CD4-positive, alpha-beta T cell treated with Interleukin-4 for 1 hour (primary cell): ENCODE measurements at places on chromosomes 13 and 19.

GRCh38 chr13:50149932-50150331 is 134.7 kb downstream of the KCNRG start:
- DNase-seq: no peak

DNA sequence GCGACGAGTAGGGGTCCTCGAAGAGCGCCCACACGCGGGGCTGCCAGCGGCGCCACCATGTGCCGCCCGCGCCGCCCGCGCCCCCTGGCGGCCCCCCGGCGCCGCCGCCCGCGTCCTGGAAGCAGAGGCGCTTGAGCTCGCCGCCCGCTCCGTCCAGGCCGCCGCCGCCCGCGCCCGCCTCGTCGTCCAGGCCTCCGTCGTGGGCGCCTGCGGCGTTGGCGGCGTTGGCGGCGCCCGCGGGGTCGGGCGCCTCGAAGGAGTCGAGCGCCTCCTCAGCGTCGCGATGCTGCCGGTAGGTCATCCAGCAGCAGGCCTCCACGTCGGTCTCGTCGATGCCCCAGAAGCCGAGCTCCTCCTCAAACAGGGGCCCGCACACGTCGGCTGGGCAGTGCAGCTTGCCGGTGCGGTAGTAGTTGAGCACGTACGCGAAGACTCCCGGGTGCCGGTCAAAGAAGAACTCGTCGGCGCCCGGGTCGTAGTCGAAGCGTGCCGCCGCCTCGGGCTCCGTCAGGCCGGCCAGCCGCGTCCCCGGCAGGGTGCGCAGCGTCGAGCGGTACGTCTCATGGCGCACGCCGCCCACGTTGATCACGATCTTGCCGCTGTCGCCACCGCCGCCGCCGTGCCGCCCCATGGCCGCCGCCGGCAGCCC is 829 bp downstream of the KCNC3 start:
- DNase-seq: no peak

- no peak for DNase-seq
These were observed 40.0 kb downstream of the MYO16 start for GRCh38 chr13:108669381-108669780.

DNA sequence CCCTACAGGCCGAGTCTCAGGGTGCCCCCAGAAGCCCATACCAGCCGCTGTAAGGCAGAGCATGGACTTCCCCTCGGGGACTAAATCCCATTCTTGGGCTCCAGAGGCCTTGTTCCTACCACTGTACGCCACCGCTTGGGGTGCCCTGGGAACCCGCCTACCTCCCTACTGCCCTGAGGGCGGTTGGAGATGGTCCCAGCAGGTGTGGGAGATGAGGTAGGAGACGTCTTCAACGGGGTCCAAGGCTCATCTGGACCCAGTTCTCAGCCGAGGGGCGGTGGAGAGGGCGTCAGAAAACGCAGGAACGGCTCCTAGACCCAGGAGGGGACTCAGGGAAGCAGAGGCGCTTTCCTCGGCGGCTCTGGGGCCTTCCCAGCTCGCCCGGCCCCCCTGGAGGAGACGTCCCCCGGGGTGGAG is 833 bp upstream of the ZIK1 start:
- DNase-seq: no peak

- DNase-seq: no peak
These were observed 367.3 kb downstream of the DCT start for GRCh38 chr13:94112227-94112626.

DNA sequence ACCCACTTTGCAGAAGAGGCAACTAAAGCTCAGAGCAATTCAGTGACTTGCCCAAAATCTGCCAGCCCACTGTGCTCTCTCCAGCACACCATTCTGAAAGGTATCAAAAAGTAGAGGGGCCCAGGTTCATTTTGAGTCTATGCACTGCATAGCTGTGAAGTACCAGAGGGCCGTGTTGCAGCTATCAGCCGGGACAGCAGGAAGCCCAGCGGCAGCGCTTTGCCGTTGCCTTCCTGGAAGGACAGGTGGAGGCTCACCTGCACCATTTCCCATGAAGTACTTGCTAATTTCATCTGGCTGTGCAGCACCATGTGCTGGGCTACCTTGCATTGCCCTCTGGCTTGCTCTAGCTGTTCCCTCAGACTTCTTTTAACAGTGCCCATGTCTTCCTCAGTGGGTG is 2.7 kb upstream of the SERPINE3 start:
- no peak for DNase-seq

DNA sequence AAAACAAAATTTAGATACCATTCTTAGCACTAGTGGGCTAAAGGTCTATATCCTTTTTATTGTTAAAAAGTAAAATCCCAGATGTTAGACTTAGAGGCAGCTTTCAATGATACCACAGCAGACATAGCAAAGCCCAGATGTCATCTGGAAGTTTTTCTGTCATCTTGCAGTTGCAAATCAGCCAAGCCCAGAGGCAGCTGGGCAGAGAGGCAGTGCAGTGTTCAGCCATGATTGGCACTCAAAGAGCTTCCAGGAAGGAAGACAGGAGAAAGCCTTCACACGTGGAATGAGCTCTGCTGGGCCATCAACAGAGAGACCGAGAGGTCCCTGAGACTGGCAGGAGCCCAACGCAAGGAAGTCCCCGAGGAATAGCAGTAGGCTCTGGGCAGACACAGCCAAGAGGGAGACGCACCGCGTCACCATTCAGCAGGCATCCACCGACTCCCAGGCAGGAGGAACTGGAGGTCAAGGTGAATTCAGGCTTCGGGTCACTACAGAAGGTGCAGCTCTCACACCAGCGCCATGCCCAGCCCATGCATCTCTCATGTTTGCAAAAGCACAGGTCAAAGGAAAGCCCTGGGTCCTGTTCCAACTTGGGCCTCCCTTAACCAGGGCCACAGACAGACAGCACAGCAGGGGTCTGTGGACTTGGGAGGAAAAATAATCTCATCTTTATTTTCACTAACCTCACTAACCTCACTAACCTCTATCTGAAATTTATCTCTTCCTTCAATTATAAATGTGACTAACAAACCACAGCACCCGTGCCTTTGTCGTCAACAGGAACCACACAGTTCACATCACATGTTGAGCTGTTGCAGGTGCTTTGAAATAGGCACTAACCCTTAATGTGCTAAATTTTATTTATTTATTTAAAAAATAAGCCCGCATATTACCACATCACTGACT is 54.9 kb downstream of the TUBGCP3 start:
- no peak for DNase-seq

DNA sequence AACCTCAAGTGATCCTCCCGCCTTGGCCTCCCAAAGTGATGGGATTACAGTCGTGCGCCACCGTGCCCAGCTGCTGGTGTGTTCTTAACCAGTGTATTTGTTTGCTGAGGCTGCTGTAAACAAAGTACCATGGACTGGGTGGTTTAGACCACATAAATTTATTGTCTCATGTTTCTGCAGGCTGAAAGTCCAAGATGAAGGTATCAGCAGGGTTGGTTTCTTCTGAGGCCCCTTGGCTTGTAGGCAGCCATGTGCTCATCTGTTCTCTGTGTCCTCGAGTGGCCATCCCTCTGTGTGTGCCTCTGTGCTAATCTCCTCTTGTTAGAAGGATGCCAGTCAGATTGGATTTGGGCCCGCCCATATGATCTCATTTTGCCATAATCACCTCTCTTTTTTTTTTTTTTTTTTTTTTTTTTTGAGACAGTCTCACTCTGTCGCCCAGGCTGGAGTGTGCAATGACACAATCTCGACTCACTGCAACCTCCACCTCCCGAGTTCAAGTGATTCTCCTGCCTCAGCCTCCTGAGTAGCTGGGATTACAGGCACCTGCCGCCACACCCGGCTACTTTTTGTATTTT is 31.8 kb downstream of the PEX11G start:
- DNase-seq: no peak

DNA sequence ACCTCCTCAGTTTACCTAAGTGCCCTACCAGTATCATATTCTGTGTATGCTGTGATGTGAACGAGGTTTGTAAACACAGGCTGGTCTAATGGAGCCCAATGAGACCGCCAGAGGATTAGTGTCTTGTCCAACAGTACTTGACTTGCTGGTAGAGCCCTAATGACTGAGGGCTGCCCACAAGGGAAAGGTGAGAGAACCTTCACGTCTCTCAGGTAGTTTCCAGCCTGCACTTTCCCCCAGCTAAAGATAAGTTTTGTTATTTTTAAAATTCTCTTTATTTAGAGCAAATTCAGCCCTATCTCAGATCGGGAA is 498 bp upstream of the RBM26 start:
- DNase-seq: no peak

DNA sequence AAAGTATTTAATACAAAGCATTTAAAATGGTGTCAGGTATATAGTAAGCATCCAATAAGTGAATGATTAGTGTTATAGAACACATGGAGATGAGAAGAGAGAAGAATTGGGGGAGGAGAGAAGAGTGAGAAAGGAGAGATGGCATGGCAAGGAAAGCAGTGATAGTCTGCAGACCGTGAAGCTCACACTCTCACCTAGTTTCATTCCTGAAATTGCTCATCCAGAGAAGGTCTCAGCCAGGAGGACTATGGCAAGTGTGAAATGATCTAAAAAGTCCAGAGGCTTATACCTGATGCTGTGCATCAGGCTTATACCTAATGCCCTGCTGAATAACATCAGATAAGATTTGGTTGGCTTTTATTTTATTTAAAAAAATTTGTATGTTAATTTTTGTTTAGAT is 351.6 kb upstream of the KLF12 start:
- DNase-seq: no peak
